Memory B cell (primary cell): ENCODE measurements at places on chromosomes 11 and 22.

GRCh38 chr22:43880541-43880991, 11.2 kb downstream of the PNPLA5 start:
- no peak for DNase-seq

DNA sequence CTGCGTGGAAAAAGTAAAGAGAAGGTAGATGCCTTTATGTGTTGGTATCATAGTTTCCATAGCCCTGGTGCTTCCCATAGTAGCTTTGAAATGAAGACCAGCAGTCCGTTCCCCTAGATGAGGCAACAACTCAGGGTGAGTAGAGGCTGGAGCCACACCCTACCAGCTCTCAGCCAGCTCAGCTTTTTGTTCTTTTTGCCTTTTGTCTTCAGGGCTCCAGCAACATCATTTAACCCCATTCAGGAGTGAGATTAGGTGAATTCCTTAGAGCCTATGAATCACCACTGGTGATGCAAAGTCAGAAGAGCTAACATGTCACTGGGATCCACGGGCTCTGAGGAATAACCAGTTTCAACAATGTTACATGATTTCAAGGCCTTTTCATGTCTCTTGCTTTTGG, 14.0 kb upstream of the SESN3 start:
- DNase-seq, result no peak

DNA sequence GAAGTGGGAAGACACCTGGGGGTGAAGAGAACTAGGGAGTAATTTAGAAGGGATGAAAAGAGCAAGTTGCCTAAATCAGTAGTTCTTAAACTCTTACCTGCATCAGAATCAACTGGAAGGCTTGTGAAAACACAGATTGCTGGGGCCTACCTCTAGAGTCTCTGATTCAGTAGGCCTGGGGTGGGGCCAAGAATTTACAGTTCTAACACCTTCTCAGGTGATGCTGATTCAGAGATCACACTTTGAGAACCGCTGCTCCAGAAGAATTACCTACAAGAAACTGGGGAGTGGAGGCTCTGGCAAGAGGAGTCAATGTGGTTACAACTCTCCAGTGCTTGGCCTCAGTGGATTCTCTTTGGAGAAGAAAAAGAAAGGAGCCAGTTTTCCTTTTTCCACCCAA, 128.7 kb downstream of the C11orf58 start:
- DNase-seq, result no peak

- no peak for DNase-seq
These were observed 585 bp upstream of the NADSYN1 start for GRCh38 chr11:71452199-71453036.

DNA sequence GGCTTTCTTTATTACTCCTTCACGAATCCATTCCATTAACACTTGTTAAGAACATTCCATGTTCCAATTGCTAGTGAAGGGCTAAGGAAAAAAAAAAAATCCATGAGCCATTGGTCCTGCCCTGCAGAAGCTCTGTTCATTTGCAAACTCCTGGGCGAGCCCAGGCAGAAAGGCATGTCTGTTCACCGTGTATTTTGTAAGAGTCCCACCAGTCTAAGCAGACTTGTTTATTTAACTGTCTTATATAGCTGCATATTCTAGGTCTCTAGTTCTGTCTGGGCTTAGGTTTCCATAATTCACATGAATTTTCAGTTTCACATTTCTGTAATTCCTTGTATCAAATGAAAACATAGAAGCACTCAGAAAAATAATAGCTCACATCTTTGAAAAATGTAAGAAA, 97.4 kb upstream of the POU2AF2 start:
- no peak for DNase-seq

DNA sequence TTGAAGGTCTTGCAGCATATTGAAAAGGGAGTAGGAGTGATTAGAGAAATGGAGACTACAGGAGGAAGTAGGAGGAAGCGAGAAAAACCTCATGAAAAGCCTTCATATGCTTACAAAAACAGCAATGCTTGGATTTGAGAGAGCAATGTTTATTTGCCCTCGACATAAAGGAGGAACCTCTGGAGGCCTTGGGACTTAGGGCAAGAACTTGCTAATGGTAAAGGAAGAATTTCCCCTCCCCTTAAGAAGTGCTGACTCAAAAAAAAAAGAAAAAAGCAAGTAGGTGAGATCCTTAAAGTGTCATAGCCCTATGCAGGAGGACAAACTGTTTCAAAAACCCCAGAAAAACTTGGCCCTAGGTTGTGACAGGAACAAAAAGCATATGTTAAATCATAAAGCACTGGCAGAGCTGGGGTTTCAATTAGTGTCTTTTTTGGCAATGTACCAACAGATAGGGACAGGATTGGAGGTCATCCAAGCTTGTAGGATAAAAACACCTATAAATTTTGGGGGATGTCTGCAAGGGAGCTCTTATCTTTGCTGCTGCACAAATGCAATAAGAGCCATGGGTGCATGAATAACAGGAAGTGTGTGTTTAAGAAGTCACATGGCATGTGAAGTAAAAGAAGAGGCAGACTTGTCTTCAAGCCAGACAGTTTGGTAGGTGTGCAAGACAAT, 4.9 kb downstream of the GLYAT start:
- DNase-seq, result no peak

GRCh38 chr11:30155428-30155827, 75.4 kb upstream of the FSHB start:
- DNase-seq, result no peak

DNA sequence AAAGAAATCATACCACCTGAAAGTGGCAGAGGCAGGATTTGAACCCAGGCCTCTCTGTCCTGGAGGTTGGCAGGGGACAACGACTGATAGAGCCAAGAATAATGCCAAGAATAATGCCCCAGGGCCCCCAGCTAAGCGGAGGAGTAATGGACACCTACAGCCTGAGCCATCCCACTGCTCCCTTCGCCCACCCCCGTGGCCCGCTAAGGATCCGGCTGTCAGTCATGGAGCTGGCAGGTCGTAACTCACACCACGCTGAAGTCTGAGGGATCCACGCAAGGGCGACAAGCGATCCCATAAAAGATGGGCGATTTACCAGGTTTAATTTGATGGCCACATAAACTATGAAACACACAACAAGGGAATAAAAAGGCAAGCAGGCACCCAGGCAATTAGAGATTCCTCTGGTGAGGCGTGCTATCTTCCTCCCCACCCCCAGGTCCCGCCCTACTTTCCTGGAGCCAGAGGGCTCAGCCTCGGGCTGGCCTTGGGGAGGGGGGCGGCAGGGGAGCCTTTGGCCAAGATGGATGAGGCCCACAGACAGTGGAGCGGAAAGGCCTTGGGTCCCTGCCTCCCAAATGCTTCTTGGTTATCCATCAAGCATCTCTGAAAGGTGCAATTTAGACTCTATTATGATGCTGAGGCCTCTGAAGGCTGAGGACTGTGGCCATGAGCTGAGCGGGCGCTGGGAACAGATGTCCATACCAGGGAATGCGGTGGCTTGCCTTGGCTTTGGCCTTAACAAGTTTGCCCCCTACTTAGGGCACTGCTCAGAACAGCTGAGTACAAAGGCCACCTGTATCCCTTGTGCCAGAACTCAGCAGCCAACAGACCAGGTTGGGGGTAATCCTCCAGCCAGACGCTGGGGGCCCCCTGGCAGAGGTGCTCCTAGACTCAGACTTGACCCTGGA, 55.2 kb downstream of the MACROD1 start:
- DNase-seq, result no peak

DNA sequence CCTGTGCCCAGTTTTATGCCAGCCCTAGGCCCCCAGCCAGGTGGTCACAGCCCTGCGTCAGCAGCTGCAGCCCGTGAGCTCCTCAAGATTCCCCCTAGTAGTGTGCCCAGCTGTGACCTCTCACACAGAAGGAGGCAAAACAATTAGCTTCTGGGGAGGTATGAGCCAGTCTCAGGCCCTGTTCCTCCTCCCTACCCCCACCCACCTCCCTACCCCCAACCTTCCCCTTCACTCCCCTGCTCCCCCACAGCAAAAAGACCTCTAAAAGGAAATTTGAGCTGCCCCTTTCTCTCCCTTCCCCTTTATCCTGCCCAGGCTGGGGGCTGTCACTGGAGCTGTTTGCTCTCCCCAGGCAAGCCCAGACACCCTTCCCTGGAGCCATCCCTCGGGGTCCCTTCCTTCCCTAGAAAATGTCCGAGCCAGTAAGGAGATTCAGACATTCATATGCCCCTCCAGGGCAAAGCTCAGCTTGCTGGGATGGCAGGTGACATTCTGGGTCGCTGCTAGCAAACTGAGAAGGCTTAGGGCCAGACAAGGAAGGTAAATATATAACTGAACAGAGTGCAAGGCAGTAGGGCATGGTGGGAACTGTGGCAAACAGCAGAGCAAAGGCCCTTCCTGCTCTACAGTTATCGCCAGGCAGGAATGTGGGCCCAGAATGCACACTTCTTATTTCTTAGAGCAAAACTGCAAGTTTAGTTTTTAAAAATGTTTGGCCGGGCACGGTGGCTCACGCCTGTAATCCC, 300.2 kb downstream of the MN1 start:
- no peak for DNase-seq

DNA sequence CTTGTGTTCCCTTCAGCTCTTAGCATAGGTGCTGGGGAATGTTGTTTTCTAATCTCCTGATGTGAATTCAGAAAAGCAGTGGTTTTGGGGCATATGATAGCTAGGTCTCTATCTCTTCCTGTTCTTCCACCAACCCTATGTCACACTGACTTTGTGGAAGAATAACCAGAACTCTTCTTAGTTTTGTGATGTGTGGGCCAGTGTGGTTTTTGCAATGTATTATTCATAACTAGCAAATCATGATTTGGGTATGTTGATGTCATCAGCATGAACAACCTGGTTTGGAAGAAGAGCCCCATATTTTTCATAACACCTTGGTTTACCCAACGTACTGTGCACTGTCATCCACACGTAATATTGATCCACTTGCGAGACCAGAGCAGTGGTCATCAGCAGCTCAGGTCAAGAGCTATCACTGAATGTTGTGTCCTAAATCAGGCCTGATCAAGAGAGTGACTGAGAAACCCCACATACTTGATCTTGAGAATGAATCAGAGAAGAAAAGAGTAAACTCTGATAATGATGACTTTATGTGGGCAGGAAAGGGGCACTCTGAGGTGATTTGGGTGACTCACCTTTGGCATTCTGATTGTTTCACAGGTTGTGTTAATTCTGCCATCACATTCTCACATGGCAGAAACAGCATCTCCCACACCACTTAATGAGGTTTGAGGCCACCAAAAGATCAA, 19.4 kb upstream of the MS4A6E start:
- DNase-seq, result no peak

DNA sequence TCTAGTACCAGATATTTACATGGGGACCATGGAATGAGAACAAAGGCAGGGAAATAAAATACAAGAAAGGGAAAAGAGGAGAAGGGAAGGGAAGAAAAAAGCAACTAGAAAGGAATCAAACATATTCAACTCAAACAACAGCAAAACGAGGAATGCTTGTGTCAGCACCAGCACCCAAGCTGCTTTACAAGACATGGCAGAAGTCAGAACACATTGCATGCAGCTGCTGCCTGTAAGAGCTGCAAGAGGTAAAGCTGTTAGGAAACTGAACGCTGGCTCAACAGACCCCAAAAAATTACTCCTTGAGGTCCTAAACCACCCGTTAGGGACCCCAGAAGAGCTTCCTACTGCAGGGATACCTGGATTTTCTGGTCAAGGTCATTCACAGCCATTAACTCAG, 296.9 kb downstream of the OPCML start:
- DNase-seq, result no peak

GRCh38 chr11:12123273-12123672, 12.9 kb downstream of the MICAL2 start:
- DNase-seq, result no peak

DNA sequence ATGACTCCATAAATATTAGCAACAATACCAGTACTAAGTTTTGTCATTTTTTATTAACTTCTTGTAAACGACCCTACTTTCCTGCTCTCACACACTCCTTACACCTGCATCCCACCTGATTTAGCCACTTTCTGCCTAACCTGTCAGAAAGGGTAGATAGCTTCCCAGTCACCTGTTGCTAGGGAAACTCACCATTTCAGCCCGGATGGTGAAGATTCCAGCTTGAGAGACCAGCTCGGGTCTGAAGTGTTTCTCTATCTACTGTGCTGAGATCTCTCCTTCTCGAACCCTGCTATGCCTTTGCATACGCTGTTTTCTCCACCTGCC, at the start of gene PARVG:
TSS of gene PARVG (plus strand) at position 220 of the 327 bp plus-strand sequence. CDS start 2,405 bp downstream, outside the sequence.
- DNase-seq, result peak; percentile 59

- no peak for DNase-seq
These were observed 1.2 kb upstream of the MRGPRF start for GRCh38 chr11:69014084-69014851.

DNA sequence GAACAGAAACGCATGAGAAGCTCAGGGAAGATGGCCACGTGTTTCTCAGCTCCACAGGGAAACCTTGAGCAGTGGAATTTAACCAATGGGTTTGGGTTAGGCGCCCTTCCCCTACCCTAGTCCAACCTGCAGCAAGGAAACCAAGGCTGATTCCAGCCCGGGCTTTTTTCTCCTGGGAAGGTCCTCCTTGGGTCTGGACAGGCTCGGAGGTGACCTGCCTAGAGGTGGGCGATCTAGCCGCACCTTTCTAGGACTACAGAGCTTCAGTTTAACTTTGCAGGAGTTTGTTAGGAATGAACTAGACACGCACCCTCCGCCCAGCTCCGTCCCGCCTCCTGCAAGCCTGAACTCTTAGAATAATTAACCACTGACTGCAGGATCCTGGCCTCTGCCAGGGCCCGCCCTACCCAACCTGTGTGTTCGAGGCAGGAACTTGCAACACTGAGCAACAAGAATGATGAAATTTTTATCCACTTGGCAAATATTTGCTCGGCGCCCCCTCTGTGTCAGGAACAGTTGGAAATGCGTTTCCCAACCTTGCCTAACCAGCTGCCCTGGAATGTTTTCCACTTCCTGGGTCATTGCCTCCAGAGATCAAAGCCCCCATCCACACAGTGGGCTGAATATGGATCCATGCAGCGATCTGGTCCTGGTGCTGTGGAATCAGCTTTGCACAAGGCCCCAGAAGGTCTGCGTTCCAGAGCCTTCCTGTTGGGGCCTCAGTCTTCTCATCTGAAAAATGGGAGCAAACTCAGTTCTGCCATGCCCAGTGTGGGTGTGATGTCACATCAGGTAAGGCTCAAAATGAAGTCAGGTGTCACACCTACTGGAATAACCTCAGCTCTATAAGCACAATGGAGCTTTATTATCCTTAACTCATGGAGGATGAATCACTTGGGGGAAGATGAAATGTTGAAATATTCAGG, 13.3 kb downstream of the MPST start:
- DNase-seq, result no peak

DNA sequence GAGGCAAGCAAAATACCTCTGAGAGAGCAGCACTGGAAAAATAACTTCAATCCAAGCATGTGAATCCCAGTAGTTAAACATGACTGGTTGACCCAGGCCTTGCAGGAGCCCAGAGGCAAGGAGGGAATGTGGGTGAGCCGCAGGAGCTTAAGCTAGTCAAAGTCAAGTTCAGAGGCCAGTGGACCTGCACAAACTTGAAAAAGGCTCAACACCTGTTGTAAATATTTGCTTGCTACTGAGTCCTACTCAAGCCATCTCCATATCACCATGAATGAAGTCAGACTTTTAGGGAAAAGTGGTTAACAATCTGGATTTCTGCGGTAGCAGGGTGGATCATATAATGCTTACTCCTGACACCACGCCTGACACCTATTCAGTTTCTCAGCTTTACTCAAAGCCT, 4.8 kb upstream of the CAT start:
- DNase-seq, result no peak
